ENCODE measurements at places on chromosomes 2 and 18.

DNA sequence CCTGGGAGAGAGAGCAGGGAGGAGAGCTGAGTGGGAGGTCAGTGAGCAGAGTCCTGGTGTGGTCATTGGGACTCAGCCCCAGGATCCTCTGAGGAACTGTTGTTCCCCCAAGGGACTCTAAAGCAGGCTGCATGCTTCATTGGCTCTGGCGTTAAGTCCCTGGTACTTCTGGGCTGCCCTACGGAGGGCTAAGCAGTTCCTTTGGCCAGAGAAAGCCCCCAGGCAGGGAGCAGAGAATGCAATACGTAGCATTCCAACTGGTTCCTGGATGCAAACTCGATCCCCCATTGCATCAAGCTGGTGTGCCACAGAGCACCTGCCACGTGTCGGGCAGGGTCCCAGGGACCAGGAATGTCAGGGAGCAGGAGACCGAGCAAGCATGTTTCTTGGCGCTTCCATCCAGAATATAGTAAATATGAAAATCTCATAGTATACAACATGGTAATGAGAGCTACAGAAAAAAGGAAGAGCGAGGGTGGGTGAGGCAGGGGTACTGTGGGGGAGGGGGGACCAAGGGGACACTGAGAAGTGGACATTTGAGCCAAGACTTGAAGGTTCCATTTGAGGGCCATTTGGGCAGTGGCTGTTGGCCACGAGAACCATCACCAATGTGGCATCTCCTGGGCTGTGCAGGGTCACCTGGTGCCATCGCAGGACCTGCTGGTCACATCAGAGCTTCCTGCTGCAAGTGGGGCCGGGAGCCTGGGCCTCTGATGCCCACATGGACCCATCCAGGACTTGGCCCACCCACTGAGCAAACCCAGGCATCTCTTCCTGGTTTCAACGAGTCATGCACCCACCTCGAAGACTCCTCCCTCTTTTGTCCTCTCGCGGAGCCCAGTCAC is 160.4 kb downstream of the ASB1 start:
- no peak for DNase-seq

DNA sequence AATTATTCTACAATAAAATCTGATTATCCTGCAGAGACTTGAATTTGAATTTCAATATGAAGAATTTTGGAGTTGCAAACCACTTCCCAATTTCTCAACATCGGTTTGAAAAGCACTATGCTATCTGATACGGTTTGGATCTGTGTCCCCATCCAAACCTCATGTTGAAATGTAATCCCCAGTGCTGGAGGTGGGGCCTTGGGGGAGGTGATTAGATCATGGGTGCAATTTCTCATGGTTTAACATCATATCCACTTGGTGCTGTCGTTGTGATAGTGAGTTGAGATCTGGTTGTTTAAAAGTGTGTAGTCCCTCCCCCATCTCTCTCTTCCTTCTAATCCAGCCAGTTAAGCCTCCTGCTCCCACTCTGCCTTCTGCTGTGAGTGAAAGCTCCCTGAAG is 205.7 kb downstream of the NBAS start:
- no peak for DNase-seq

DNA sequence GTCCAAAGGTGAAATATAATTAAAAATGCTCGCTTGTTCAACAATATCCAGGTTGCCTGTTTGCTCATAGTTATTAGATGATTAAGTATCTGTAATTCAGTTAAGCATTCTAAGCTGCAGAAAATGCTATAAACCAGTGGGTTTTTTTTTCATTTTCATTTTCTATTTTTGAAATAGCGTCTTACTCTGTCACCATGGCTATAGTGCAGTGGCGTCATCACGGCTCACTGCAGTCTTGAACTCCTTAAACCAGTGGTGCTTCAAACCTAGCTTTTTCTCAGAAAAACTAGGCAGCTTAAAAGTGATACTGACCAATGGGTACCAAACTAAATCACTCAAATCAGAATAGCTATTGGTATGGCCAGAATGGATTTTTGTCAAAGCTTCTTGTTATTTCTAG is 925.2 kb downstream of the TSN start:
- DNase-seq = no peak

- no peak for DNase-seq
Observed at GRCh38 chr2:172460780-172461201, 33.4 kb downstream of the ITGA6 start.

DNA sequence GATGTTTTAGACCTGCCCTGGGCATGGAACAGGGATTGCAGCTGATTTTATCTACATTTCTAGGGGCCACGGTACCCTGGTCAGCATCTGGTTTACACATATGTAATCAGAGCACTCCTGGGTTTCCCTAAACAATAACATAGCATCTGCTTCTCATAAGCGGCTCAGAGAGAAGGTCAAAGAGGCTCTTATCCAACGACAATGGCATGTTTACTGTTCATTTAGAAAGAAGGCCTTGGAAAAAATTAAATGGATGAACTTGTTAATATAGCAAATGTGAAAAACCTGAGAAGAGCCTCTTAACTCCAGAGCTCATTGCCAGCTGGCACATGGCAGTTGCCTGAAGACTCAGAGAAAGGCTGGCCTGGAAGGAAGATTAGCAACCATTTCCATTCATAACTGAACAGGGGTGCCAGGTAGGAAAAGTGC is 202.8 kb upstream of the THUMPD2 start:
- no peak for DNase-seq

GRCh38 chr2:34176693-34177092 is 577.6 kb upstream of the FAM98A start:
- no peak for DNase-seq

- no peak for DNase-seq
Observed at GRCh38 chr2:111653103-111653624, 230.8 kb downstream of the ANAPC1 start.

GRCh38 chr2:138026111-138027020 is 62.1 kb downstream of the HNMT start:
- no peak for DNase-seq

DNA sequence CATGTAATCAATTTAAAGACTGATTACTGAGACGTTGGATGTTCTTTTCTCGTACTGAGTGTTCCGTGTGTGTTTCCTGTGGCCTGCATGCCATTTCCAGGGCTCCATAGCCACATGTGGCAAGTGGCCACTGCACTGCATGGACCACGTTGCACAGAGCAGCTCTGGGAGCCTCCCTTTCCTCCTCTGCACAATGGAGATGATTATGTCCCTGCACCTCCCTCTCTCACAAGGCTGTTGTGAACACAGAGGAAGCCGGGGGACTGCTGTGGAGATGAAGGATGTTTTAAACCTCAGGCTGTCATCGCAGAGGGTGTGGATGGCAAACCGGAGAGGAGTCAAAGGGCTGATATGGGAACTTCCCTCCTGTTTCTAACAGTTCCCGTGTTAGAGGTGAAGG is 87.7 kb downstream of the TGOLN2 start:
- no peak for DNase-seq

Measured in activated T-helper 1 cell treated with anti-CD3 and anti-CD28 coated beads, Interleukin-2, amount 50 U/mL, for 16 hours (primary cell).